ENCODE measurements at places on chromosomes 13 and 19. TPM values are rescaled to one million over a fixed set of nuclear protein-coding genes. Genes with fewer than 3 reads are reported as not detected.

SMAD9 gene
- total RNA-seq: 14.4 TPM

GCDH gene
- 68.0 TPM for total RNA-seq

GRCh38 chr19:32061315-32061714 lies 284.1 kb upstream of the ZNF507 start:
- DNase-seq: no peak

- no peak for DNase-seq
These were observed 229.6 kb upstream of the HTR2A start for GRCh38 chr13:47126432-47126831.

GRCh38 chr19:18507021-18507726 lies 14.7 kb downstream of the ELL start:
- no peak for DNase-seq

DNA sequence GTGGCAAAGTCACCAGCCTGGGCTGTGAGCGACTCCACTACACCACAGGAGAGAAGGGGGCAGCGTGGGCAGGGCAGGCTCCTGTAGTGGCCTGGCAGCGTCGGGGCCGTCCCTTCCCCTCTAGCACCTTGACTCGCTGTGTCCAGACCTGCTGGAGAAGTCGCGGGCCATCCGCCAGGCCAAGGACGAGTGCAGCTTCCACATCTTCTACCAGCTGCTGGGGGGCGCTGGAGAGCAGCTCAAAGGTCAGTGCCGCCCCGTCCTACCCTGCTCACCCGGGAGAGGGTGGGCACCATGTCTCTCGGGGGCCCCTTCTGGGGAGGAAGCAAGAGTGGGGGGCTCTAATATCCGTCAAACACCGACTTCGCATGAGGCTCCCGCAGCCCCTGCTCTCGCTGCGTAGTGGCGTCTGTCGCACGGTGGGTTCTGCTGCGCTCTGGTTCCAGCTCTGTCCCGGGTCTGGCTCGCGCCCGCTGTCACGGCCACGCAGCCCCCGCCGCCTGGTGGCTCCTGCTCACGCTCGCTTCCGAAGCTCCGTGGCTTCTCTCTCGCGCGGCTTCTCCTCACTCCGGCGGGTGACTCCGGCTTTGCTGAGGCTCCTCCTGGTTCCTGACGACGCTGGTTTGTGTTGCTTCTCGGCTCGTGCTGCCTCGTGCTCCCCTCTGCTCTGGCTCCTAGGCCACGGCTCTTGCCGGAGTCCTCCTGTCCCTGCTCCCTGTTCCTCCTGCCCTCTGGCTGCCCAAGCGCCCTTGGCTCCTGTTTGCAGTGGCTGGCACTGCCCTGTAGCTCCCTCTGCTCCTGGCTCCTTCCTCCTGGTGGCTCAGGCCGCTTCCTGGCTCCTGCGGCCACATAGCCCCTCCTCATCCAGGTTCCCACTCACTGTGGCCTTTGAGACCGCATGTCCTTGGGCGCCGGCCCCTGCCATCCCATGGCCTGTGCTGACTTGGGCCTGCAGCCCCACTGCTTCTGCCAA lies 27.2 kb downstream of the MYH14 start:
- no peak for DNase-seq

DNA sequence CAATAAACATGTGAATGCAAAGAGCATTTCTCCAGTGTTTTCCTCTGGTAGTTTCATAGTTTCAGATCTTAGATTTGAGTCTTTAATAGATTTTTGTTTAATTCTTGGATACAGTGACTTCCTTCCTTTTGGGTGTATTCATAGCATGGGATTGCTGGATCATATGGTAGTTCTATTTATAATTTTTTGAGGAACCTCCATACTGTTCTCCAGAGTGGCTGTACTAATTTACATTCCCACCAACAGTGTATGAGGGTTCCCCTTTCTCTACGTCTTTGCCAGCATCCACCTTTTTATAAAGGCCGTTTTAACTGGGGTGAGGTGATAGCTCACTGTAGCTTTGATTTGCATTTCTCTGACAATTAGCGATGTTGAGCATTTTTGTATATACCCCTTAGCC lies 9.3 kb upstream of the CALM3 start:
- DNase-seq: no peak

DNA sequence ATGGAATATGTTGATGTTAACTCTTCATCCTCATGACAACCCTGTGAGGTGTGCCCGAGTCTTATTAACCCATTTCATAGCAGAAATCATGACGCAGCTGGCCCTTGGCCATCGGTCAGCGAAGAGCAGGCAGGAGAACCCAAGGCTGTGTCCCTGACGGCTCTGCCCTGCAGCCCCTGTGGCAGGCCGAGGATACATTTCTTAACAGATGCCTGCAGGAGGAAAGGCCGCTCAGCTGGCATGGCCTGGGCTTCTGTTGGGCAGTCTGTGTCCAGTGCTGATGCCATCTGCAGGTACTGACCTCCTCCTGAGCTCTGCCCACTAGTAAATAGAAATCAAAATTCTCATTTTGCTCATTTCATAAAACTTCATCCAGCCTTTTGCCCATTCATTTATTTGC lies 35.4 kb upstream of the MCF2L start:
- no peak for DNase-seq
